ENCODE measurements at places on chromosomes 4 and X. TPM values are rescaled to one million over a fixed set of nuclear protein-coding genes. Genes with fewer than 3 reads are reported as not detected.

The SAGE1 gene
- not detected for polyA plus RNA-seq

- no peak for DNase-seq
These were observed 1479.5 kb downstream of the PCDH7 start for GRCh38 chr4:32199639-32200038.

The ADH1A gene
- polyA plus RNA-seq, result not detected

The ARMCX6 gene
- 73.4 TPM for polyA plus RNA-seq

GRCh38 chr4:26179316-26179760 is 141.5 kb upstream of the RBPJ start:
- no peak for DNase-seq

DNA sequence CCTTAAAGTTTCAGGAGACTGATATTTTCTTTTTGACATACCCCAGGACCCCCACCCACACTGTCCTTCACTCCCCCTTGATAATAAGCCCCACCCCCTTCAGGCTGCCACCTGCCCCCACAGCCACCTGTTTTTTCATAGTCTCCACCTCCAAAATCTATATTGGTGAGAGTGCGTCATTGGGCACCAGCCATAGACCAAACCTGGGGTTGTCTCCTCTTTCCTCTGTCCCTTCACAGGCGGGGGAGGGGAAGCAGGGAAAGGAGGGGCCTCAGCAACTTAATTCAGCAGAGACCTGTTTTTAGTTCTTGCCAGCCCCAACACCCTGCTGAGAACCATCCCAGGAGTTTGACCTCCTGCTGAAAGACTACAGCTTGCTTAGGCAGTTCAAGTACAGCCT is 1.1 kb downstream of the ARHGAP36 start:
- DNase-seq, result no peak
